ENCODE measurements at places on chromosomes 7 and 10.
A peak's percentile ranks its signal among the peaks of the same experiment; 100 is the strongest.

DNA sequence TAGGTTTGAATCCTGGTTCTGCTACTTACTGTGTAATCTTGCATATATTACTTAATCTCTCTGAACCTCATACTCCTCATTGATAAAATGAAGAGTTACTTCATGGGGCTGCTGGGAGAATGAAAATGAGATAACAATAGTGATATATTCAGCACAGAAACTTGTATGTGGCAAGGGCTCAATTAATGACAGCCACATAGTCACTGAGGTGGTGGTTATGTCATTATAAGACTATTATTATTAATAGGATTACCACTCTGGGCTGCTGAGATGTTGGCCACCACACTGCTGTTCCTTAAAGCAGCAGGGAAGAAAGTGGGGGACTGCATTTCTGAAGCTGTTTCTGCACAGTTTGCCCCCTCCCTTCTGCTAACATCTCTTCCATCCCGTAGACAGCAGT lies 100.4 kb upstream of the PDLIM1 start:
- DNase-seq, result no peak

DNA sequence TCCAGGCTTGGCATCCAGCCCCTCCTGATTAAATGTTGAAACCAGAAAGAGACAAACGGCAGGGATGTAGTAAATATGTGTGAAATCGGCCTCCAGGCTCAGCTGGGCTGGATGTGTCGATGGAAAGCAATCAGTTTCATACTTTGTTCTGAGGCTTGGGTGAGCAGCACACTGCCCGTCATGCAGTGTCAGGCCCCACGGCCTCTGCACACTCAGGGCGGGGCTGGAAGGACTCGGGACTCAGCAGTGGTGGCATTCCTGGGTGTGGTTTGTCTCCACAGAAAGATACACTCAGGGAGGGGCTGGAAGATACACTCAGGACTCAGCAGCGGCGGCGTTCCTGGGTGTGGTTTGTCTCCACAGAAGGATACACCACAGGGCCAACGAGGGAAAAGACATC lies 22.0 kb downstream of the ADGRA1 start:
- no peak for DNase-seq

DNA sequence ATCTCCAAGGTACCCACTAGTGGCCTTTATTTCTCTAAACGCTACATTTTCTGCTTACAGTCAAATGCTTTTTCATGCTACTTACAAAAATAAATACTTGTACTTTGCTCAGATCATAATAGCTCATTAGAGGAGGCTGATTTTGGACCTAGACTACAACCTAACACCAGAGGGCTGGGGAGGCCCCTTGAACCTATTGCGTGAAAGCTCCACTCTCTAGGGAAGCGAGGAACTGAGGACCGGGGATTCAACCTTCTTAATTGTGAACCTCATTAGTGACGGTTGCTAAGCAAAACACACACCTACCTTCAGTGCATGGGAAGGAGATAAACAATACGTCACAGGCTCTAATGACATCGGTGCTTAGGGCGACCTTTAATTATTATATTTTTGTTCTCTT lies 92.1 kb downstream of the EBF3 start:
- DNase-seq, result no peak

DNA sequence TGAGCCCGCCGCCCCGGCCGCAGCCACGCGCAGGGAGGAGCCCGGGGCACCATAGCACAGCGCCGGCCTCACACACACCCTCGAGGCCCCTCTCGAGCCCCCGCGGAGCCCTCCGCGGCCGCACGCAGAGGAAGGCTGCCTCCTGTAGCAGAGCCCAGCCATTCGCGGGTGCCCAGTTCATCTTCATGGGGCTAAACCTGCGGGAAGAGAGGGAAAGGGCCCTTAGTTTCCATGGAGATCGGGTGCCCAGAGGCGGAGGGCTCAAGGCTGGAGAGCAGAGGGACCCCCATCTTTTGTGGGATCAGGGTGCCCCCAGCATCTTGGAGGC lies 2.9 kb upstream of the SYCE1 start:
- DNase-seq, result no peak

- DNase-seq, result no peak
Measured at GRCh38 chr7:70660154-70660818, 471.7 kb upstream of the GALNT17 start.

GRCh38 chr10:131804551-131805295 lies 96.1 kb upstream of the PPP2R2D start:
- no peak for DNase-seq

GRCh38 chr7:52727632-52728031 lies 307.8 kb upstream of the POM121L12 start:
- DNase-seq, result no peak

- peak; percentile 95 for DNase-seq
Measured at GRCh38 chr7:2632733-2633537, 1.1 kb downstream of the TTYH3 start.

DNA sequence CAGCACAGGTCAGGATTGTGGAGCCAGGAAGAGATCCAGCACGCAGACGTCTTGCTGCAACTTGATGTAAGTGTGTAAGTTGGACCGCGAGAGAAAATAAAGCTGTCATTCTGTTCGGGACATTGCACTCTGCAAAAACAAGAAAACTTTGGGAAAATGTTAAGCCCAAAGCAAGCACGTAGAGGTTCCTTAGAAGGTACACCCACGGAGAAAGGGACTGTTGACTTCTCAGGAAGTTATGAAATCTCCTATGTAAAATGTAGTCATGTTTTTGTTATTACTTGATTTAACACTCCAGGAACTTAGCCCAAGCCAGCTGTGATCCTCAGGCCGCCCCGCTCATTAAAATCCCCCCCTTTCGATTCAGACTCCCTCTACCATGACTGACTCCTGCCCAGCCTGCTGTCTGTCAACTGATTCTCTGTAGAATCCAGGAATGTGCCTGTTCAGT lies 196.1 kb upstream of the TCF7L2 start:
- DNase-seq, result peak; percentile 67

DNA sequence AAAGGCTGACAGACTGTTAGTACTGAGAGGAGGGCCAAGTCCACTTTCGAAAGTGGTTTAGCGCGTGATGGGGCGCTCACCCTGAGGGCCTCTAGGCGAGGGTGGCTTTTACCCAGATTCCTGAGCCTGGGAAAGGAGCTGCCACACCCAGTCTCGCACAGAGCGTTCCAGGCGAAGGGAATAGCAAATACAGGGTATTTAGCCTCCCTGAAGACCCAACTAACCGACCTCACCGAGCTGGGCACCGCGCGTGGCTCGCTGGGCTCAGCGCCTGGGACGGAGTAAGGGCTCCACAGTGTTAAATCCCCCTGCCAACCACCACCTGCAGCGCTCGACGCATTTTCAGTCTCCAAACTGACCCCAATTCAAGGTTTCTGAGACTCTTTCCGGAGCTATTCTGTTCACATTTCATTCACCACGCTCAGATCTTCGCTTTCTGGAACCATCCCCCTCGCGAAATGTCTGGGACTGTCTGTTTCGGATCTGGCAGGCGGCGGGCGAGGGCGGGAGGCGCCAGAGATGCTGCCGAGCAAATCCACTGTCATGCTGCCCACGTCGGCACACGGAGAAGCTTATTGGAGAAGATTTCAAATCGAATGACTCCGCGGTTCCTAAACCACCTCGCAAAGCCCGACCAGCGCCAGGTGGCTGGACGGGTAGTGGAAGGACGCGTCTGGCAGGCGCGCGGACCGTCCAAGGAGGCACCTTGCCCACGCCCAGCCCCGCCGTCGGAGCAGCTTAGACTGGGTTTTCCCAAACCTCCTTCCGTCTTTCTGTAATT lies 1.4 kb upstream of the OSBPL3 start:
- DNase-seq, result peak; percentile 72

- peak; percentile 14 for DNase-seq
Measured at GRCh38 chr10:45154502-45154901, 153.8 kb downstream of the ZNF22 start.

- no peak for DNase-seq
Measured at GRCh38 chr7:8197994-8198698, 63.8 kb downstream of the ICA1 start.

DNA sequence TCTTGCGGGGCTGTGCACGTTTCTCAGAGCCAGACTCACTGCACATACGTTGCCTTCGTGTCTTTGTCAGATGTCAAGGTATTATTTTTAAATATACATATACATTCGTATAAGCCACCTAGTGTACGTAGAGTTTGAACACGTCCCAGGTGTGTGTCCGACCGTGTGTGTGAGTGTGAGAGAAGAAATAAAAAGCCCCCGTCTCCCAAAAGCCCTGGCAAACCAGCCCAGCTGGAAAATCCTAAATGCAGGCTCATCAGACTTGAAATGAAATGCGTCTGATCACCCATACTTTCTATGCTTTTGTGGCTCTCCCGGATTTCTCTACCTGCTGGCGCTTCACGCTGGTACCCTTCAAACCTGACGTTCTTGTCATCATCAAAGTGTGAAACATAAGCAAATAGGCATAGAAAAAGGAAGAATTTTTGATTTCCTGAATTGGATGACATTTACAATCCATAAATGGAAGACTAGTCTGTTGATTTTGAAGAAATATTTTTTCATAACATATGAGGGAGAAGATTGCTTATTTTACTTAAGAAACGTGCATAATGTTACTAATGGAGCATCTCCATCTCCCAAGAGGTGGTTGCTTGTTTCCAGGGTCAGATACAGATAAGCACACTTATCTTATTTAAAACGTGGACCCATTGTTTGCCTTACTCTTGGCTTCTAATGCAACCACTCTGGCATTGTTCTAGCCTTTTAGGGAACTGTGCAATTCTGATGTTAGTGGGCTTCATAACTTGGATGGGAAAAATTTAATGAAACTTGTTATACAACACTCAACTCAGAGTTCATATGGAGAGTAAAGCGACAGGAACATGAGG lies 971 bp downstream of the PRKG1 start:
- no peak for DNase-seq

- no peak for DNase-seq
Measured at GRCh38 chr10:43696909-43697483, 48.3 kb upstream of the ZNF32 start.

DNA sequence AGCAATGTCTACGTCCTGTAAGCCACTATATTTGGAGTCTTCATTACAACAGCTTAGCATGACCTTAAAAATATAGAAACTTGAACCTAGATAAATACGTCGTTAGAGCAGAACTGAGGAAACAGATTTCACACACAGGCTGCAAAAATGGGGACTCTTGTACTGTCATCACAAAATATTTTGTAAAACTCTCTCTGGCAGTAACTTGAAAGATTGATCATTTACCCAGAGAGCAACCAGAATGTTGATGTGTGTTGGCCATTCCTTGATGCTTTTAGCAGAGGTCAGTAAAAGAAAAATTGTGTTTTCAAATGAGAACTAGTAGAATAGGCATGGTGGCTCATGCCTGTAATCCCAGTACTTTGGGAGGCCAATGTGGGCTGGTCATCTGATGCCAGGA lies 14.5 kb upstream of the PON1 start:
- DNase-seq, result no peak

DNA sequence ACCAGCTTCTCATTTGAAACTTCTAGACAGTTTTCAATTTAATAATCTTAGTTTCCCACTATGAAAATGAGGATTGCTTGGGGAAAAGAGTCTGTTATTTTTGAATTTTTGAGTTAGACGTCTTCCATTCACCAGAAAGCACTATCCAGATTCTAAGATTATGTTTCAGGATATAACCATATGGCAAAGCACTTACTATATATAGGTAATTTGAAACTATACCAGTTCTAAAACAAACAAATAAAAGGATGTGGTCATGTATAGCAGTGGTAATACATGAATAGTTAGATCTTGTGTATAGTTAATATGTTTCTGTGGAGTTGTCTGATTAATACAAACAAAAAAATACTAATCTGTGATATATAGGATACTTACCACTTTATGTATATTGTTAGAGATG lies 320.0 kb downstream of the EXOC4 start:
- DNase-seq, result no peak

- peak; percentile 74 for DNase-seq
Measured at GRCh38 chr7:150716368-150716767, at the start of gene GIMAP1. Gene GIMAP1 (plus strand): TSS chr7:150716613. CDS start chr7:150719048, 2,435 bp downstream.

- DNase-seq, result no peak
Measured at GRCh38 chr10:33559105-33559504, 224.6 kb upstream of the NRP1 start.

- DNase-seq, result peak; percentile 29
Measured at GRCh38 chr10:63522277-63522687, 1.1 kb downstream of the REEP3 start.

DNA sequence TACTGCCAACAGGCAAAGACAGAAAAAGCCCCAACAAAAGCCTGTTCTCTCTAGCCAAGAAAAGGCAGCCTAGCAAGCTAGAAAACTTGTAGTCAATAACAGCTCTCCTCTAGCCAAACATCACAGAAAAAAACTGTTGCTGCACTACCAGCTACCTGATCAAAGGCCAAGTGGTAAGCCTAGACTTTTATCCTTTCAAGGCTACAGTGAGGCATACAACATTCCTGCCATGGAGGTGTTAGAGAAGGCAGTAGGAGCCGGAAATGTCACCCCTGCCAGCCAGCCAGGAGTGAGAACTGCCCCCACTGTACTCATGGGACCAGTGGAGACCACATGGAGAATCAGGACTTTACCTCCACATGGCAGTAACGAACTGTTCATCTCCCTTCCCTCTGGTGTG lies 31.2 kb downstream of the CCDC126 start:
- no peak for DNase-seq

- peak; percentile 10 for DNase-seq
Measured at GRCh38 chr10:11822026-11822756, 965 bp upstream of the PROSER2 start.

DNA sequence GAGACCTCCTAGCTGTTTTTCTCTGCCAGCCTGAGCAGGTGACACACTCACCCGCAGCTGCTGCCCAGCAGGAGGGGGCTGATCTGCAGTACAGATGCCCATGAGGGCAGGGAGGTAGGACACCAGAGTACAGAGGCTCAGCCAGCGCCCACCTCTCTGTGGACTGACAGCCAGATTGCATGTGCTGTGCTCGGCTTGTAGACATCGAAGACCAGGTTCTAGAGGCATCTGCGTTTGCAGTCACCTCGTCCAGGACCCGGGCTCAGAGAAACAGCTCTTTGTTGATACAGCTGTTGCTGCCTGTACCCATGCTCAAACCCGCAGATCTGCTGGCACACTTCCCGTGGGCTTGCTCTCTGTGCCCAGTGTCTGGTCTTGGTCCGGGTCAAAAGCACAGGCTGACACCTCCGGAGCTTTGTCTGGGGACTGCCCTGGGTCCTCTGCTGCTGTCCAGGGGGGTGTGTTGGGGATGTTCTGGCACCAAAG lies 224.7 kb downstream of the GLRX3 start:
- no peak for DNase-seq

DNA sequence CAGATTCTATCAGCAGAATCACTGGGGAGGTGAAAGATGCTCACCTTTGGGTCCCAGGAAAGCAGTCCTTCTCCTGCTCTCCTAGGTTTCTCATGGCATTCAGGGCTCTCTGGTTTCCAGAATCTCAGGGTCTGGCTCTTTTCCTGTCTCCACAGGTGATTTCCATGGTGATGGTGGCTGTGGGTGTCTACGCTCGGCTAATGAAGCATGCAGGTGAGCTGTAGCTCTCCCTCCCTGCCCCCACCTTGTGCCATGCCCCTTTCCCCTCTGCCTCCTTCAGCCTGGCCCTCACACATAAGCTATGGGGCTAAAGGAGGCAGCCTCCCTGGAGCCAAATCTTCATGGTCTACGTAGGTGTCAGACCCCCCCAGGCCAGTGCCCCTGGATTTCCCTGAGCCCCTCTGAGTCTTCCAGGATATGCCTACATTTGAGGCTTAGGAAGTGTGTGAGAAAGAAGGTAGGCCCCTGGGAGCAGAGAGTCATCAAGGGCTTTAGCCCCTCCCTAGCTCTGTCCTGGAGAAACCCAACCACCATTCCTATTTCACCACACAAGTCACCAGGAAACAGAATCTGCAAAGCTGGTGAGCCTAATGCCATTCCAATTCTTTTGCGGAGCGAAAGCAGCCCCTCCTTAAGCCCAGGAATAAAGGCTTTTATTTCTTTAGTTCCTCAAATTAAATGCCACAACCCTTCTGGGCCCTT lies 17.2 kb downstream of the TSPAN33 start:
- no peak for DNase-seq

- DNase-seq, result no peak
Measured at GRCh38 chr7:107427462-107427861, 42.4 kb upstream of the GPR22 start.

All from suppressor macrophage treated with lipopolysaccharide for 1 hour (primary cell).